ENCODE measurements at places on chromosomes 13 and 19.

DNA sequence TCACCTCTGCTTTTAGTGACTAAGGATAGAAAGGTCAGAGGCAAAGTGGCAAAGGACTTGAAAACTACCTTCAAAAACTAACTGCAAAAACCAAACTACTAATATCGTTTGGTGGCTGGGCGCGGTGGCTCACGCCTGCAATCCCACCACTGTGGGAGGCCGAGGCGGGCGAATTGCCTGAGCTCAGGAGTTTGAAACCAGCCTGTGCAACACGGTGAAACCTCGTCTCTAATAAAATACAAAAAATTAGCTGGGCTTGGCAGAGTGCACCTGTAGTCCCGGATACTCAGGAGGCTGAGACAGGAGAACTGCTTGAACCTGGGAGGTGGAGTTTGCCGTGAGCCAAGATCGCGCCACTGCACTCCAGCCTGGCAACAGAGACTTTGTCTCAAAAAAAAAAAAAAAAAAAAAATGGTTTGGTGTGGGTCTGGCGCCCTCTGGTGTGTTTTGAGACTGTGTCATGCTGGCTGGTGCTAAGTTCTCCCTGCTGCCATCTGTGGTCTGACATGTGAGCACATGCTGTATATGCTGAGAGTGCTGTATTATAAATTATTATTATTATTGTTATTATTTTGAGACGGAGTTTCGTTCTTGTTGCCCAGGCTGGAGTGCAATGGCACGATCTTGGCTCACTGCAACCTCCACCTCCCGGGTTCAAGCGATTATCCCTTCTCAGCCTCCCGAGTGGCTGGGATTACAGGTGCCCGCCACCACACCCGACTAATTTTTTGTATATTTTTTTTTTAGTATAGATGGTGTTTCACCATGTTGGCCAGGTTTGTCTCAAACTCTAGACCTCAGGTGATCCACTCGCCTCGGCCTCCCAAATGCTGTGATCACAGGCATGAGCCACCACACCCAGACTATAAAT is 36.0 kb upstream of the RNF17 start:
- peak; percentile 59 for DNase-seq

DNA sequence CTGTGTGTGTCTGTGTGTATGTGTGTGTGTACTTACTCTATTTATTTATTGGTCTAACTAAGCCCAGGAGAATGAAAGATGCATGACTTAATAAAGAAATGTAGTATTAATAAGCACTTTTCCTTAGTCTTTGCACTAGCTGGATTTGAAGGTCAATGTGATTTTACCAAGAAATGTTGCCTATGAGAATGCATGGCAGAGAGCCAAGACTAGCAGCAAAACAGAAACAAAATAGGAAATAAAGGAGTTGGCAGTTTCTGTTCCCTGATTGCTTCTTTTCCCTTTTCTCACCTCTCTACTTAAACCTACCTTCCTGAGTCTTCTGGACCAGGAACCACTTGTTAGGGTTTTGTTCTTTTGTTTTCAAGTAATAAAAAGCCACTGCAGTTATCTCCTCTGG is 286.1 kb downstream of the KCTD12 start:
- DNase-seq, result no peak

DNA sequence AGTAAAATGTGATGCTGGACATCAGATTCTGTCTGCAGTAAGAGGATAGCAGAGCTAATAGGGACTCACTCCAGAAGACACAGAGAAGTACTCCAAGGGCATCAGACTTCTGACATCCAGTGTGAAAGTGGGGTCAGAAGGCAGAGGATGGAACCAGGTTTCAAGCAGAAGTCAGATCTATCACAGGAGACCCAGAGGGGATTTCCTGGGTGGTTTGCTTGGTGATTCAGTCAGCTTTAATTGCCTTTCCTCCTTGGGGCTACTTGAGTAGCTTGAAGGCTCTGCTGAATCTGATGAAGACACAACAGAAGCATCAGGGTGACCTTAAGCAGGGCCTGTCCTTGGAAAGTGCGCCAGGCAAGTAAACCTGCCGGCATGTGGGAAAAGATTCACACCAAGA is 300.6 kb downstream of the COG6 start:
- DNase-seq, result no peak

GRCh38 chr13:73303851-73304250 is 245.0 kb downstream of the KLF5 start:
- no peak for DNase-seq

DNA sequence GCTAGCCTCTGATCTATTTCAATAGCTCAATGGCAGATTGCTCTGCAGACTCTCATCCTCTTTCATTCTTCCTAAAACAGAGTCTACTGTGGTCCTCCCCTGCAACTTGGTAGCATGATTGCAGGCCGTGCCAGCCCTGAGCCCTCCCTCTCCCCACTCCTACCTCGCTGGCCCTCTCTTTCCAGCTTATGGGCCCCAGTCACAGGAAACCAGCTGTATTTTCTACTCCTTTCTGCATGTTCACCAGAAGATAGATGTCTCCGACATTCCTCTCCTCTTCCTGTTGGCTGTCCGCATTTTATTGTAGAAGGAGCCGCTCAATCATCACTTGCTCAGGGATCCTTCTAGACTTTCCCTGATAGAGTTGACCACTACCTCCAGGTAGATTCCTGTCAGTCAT is 50.2 kb downstream of the SERP2 start:
- DNase-seq, result no peak

DNA sequence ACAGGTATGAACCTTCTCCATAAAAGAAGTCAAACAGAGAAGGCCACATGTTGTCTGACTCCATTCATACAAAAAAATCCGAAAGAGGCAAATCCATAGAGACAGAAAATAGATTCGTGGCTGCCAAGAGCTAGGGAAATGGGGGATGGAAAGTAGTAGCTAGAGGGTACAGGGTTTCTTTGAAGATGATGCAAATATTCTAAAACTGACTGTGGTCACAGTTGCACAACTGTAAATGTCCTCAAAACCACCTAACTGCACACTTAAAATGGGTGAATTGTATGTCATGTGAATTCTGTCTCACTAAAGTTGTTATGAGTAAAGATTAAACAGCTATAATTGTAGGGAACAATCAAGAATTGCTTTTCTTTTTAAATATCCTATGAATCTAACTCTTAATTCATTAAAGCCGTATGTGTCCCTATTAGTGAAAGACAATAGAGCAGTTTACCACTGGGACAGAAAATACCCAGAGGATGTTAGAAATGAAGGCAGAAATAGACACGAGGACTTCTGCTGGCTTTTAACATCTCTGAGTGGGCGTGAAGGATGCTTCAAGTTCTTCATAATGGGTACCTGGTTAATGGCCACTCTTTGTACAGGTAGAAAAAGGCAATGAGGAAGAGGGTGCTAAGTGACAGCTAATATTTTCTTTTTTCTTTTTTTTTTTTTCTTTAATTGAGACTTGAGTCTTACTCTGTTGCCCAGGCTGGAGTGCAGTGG is 21.2 kb downstream of the INSR start:
- no peak for DNase-seq

Data from heart left ventricle (tissue), 16 donors.